ENCODE measurements at places on chromosomes 5 and 9.

DNA sequence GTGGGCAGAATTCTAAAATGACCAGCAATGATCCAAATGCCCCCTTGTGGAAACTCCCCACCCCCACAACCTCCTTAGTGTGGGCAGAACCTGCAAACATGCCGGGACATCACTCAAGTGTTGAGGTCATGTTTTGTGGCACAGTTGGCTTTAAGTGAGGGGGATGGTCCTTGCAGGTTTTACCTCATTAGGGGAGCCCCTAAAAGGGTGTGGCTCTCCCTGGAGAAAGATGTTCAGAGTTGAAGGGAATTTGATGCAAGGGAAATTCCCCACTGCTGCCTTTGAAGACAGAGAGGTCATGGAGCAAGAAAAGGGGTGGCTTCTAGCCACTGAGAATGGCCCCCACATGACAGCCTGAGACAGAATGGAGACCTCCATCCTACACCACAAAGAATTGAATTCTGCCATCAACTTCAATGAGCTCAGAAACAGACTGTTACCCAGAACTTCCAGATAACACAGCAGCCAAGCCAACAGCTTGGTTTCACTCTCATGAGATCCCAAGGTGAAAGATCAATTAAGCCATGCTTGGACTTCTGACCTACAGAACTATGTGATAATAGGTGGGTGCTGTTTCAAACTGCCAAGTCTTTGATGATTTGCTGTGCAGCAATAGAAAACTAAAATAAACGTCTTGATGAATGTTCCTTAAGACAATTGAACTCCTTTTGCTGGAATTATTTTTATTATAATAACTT lies 103.4 kb downstream of the MED10 start:
- no peak for DNase-seq

GRCh38 chr5:150075806-150076205 lies 10.5 kb downstream of the CSF1R start:
- peak; percentile 53 for DNase-seq

GRCh38 chr5:88503406-88503805 lies 234.8 kb upstream of the TMEM161B start:
- no peak for DNase-seq

DNA sequence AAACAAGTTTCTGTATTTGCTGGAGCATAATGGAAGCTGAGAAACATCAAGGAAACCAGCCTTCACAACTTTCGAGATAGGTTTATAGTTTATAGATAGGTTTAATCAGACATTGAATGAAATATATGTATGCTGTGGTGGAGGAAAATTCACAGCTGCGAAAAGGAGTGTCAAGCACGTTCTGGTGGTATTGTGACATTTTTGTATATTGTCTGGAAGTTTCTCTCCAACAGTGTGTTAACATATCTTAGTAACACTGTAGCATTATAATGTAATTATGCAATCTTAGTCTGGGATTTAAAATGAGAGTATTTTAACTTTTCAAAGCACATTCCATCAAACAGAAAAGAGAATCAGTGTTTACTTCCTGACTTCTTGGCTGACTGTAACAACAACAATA lies 50.0 kb downstream of the FCHO2 start:
- no peak for DNase-seq

DNA sequence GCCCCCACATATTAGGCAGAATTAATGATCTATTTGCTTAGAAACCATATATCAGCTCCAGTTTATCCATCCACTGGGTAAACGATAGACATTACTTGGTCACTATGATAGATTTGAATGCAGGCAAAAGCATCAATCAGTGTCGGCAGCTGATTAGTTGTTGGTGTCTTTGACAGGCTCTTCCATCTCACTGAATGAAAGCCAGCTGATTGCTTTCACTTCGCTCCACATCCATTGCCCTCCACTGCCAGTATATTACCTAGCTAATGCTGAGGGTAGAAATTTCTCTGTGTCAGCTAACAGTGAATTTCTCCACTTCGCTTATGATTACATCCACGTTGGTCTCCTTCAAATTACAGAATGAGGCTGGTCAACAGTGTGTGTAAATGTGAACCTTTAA lies 821.3 kb upstream of the TYRP1 start:
- no peak for DNase-seq

- peak; percentile 48 for DNase-seq
Measured at GRCh38 chr9:357560-357959, 142.9 kb downstream of the DOCK8 start.

DNA sequence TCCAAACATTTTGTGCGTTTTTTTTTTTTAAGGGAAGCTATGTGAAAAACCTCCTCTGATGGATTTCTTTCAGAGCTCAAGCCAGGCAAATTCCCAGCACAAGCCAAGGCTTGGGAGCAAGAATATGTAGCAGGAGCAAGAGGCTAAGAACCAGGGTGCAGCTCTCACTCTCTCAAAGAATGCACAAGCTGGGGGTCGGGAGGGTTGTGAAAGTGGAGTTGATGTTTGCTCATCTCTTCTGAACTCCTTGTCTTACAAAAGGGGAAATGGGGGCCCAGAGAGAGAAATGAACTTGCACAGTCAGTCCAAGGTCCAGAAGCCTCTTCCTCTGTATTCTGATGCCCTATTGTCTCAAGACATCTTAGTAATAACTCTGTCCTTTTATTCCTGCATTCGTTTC lies 7.7 kb upstream of the TRAF1 start:
- peak; percentile 64 for DNase-seq

DNA sequence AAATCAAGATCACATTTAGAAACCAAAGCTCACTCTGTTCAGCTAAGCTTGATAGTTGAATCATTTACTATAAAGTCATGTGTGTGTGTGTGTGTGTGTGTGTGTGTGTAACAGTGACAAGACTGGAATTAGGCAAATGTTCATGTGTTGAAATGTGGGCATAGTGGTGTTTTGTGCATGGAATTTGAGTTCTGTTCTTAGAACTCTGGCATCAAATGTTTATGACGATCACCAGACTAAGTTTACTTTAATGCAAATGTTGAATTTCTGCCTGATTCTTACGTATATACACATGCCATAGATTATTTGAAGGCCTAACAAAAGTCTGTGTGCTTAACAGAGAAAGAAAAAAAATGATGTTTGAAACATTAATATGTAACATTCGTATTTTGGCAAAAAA lies 72.8 kb upstream of the COL5A1 start:
- DNase-seq = no peak

DNA sequence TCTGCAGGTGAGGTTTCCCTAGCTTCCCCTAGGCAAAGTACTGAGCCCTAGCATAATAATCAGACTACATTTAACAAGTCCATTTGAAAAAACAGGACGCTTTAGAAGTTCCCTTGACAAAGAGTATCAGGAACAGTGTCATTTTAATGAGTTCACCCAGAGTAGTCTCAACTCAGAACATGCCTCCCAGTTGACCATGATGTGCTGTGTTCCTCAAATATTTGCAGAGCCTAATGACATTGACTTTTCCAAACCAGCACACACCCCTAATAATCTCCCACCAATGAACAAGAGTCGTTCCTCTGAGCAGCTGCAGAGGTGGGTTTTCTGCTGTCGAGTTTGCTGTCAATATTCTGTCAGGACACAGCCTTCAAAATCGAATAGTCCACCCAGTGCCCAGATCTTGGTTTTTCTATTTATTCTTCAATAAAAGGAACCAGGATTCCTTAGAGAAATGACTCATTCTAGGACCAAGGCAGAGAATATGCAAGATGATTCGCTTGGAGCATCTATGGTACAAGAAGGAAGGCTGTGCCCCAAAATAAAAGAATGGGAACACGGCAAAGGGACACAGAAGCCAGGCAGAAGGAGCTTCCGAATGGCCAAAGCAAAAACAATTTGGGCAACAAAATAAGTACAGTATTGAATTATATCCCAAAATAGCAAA lies 57.6 kb downstream of the OTULIN start:
- DNase-seq = no peak

DNA sequence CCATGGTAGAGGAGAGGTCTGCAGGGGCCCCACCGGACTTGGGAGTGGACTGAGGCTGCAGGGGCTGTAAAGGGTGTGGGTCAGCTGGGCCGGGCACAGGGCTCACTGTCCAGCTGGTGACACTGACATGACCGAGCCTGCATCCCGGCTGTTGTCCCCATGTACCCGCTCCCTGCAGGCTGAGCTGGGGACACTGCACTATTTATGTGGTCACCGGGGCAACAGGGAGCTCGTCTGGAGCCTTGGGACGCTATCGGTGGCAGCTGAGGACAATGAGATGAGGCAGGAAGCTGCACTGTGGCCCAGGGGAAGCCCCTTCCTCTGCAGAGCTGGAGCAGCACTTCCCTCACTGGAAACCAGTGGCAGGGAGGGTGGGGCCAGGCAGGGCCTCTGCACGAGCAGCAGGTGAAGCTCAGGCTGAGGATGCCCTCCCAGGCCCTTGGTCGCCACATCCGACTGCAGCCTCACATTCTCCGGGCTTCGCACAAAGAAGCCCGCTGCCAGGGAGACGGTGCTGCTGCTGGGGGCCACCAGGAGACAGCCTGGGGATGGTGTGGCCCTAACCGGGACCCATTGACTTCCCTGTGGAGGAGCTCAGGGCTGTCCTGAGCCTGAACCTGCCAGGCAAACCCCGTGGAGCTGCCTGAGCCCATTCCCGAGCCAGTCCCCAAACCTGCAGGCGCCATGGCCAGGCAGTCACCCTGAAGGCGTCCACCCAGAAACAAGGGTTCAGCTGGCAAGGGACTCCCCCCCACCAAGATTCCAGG lies 26.4 kb downstream of the ZDHHC11B start:
- no peak for DNase-seq

- no peak for DNase-seq
Measured at GRCh38 chr5:67214707-67215447, 18.3 kb upstream of the CD180 start.

- no peak for DNase-seq
Measured at GRCh38 chr9:86685556-86685955, 261.8 kb downstream of the GAS1 start.

Measured in hematopoietic multipotent progenitor cell treated with erythropoietin and hydrocortisone succinate and interleukin-3 and kit ligand, for 4 days (in vitro differentiated cells).